ENCODE measurements at places on chromosomes 16 and 17. TPM values are rescaled to one million over a fixed set of nuclear protein-coding genes. Genes with fewer than 3 reads are reported as not detected.

- no peak for DNase-seq
Measured at GRCh38 chr17:4747847-4748246, 8.1 kb upstream of the CXCL16 start.

DNA sequence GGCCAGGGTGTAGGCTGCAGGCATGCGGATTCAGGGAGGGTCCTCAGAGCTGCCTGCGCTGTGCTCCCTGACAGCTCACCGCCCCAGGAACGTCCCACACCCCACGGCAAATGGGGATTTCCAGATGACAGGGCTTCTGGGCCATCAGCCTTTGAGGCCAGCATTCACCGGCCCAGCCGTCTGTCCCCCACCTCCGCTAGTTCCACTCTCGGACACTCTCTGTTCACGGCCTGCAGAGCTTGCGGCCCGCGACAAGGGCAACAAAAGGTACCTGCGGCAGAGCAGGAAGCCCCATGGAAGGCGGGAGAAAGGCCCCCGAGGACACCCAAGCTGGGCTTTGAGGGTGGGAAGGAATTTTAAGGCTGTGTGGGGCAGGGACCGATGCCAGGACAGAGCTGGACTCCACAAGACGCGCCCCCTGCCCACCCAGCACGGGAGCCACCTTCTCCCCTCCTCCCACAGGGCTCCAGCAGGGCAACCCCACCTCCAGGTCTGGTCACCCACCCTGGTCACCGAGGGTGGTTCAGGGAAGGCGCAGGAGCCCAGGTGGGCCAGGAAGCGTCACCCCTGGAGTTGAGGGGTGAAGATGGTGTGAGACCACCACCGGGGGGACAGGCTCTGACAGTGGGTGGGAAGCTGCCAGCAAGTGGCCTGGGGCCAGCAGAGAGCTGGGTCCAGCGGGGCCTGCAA lies 5.6 kb upstream of the CYBA start:
- no peak for DNase-seq

Gene COPZ2
- 3.6 TPM for total RNA-seq

Gene MYADML2
- not detected for total RNA-seq

DNA sequence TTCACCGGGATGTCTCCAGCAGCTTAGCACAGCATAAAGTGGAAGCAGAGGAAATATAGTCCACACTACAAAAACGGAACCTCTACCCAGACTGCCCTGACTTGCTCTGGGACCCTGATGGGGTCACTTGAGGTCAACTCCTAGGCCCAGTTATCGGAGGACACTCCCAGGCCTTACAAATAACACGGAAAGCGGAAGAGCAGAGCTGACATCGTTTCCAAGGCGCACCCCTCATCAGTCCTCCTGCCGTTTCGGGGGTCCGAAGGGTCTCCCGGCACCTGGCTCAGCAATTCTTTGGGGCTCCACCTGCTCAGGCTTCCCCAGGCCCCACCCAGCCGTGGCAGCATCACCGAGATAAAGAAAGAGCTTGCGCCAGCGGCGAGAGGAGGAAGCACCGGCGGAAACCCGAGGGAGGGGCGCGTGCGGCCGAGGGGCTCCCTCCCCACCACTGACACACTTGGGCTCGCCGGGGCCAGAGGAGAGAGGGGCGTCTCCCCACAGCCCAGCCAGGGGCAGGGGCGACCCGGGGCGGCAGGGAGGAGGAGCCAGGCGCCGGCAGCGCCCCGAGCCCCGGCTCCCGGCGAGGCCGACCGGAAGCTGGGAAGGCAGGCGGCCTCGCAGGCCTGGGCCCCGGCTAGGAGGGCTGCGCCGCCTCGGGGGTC lies 727 bp downstream of the CORO7 start:
- peak; percentile 72 for DNase-seq

GRCh38 chr16:89821438-89822187 lies 5.2 kb upstream of the FANCA start:
- DNase-seq = no peak

- DNase-seq = no peak
Measured at GRCh38 chr16:65672960-65673359, 551.1 kb upstream of the CDH11 start.

GRCh38 chr17:60330731-60331130 lies 61.2 kb downstream of the USP32 start:
- no peak for DNase-seq

GRCh38 chr17:29707212-29707571 lies 84.5 kb upstream of the CORO6 start:
- DNase-seq = no peak

DNA sequence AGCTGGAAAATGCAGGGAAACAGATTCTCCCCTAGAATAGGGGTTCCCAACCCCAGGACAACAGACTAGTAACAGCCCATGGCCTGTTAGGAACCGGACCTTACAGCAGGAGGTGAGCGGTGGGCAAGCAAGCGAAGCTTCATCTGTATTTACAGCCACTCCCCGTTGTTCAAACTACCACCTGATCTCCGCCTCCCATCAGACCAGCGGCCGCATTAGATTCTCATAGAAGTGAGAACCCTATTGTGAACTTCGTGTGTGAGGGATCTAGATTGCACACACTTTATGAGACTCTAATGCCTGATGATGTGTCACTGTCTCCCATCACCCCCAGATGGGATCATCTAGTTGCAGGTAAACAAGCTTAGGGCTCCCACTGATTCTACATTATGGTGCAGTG lies 3.5 kb downstream of the CD300LB start:
- DNase-seq = no peak

- no peak for DNase-seq
Measured at GRCh38 chr16:89436366-89436765, 54.0 kb downstream of the ANKRD11 start.

Gene HOXB7
- 1.1 TPM for total RNA-seq

DNA sequence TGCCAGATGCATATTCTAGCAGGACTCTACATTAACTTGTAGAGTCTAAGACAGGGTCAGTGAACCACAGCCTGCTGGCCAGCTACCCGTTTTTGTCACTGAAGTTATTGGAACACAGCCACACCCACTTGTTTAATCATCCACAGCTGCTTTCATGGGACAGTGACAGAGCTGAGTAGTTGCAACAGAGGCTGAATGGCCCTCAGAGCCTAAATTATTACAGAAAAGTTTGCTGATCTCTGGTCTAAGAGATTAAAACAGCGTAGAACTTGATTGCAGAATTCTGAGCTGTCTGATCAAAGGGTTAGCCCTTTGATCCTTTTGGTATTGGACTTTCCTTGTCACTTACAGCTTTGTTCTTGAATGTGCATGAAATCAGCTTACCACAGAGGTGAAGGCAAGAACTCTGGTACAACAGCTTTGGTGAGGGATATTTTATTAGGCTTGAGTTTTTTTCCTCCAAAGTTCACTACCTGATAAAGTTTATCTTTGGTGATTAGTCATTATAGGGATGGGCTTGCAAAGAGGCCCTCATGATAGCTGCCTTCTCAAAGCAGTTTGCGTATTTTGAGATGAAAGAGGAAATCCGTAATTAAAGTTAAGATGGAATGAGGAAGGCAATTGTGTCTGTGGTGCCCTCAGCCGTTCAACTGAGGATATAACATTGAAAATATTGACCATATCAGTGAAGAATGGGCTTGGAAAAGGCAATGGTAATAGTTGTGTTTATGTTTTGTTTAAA lies 23.6 kb downstream of the ALDH3A2 start:
- DNase-seq = no peak

Gene ALDH3A2
- total RNA-seq = 35.8 TPM

GRCh38 chr16:66913081-66913480 lies 5.6 kb downstream of the CDH16 start:
- no peak for DNase-seq

- no peak for DNase-seq
Measured at GRCh38 chr16:86924537-86924936, 346.2 kb downstream of the FOXL1 start.
